Stimulated activated CD8-positive, alpha-beta memory T cell treated with anti-CD3 and anti-CD28 coated beads, Interleukin-4, amount 100 ng/mL, for 4 hours (primary cell): ENCODE measurements at places on chromosomes 16 and 17.

GRCh38 chr16:82987767-82988166, 361.0 kb downstream of the CDH13 start:
- no peak for DNase-seq

- DNase-seq, result no peak
Measured at GRCh38 chr17:41369713-41370112, at the start of gene KRT33B. KRT33B (minus strand) TSS chr17:41369813; CDS start chr17:41369750, 63 bp downstream.

DNA sequence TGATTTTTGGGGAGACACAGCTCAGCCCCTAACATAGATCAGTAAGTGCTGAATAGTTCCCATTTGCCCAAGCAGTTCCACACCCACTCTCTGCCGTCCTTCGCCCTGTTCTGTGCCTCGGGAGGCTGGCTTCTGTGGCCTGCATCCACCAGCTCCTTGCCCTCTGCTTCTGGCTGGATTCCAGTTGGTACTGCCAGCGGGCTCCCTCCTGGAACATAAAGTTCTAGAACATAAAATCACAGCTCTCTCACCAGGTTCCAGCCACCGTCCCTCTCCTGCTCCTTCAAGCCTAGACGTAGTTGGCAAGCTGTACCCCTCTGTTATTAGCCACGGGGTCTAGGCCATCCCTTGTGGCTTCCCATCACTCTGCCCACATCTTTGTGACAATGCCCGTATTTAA, 3.9 kb upstream of the MRPS23 start:
- no peak for DNase-seq

- DNase-seq, result no peak
Measured at GRCh38 chr17:77542011-77542410, 401.2 kb downstream of the SEC14L1 start.

GRCh38 chr17:30378241-30378824, 394 bp upstream of the CPD start:
- DNase-seq, result no peak

DNA sequence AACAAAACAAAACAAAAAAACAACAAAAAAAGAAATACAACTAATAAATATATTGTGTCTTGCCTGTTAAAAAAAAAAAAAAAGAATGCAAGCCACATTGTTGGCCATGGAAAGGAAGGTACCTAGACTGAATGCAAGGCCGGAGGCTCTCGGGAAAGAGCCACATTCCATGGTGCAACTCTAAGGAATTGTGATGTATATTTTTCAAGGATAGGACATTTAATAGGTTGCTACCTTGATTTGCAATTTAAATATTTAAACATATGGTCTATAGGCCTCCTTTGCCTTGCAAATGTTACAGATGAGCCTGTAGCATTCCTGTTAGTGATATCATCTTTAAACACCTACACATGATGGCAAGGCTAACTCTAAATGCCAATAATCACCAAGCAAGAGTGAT, 650.9 kb downstream of the TOX3 start:
- DNase-seq, result no peak

- no peak for DNase-seq
Measured at GRCh38 chr17:1607971-1608320, 20.7 kb downstream of the SLC43A2 start.

DNA sequence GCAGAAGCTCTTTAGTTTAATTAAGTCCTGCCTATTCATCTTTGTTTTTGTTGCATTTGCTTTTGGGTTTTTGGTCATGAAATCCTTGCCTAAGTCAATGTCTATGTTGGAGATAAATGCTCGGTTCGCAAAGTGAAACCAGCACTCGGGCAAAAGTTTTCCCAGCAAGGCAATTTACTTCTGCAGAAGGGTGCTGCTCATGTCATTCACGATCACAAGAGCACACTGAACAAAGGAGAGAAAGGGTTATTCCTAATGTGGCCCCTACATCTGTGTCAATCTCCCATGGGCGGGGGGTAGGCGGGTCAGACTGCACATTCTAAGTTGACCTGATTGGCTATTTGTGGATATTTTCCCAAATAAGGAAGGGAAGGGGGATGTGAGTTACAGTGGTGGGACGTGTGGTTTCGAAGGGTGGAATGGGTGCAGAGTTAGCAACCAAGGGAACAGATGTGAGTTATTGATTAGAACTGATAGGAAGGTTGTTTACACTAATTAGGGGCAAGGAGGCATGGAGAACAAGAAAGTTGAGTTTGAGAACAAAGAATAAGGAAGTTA, 23.0 kb downstream of the ATF7IP2 start:
- DNase-seq, result no peak

DNA sequence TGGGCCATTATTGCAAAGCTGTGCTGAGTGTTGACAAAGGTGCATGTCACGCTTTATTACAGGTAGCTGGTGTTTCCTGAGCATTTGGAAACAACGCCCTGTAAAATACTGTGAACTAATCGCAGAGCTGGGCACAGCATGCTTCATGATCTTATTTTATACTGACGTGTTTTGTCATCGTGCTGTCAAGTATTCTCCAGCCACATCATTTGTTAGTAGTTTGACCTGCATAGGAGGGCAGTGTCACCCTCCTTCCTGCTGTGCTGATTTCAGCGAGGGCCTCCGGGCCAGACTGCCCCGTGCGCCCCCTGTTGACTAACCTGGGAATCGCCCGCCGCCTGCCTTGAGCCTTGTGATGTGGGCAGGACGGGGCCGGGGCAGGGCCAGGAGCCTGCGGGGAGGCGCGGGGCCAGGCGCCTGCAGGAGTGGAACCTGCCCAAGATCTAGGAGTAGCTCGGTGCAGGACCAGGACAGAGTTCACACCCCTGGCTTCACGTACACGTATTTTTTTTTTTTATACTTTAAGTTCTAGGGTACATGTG, 820.7 kb downstream of the KCNJ18 start:
- DNase-seq, result no peak

- no peak for DNase-seq
Measured at GRCh38 chr17:82048571-82048971, 3.0 kb downstream of the RFNG start.

- DNase-seq, result no peak
Measured at GRCh38 chr17:37614391-37614790, 5.2 kb upstream of the SYNRG start.

GRCh38 chr16:50416388-50416787, 47.6 kb upstream of the BRD7 start:
- DNase-seq, result no peak

DNA sequence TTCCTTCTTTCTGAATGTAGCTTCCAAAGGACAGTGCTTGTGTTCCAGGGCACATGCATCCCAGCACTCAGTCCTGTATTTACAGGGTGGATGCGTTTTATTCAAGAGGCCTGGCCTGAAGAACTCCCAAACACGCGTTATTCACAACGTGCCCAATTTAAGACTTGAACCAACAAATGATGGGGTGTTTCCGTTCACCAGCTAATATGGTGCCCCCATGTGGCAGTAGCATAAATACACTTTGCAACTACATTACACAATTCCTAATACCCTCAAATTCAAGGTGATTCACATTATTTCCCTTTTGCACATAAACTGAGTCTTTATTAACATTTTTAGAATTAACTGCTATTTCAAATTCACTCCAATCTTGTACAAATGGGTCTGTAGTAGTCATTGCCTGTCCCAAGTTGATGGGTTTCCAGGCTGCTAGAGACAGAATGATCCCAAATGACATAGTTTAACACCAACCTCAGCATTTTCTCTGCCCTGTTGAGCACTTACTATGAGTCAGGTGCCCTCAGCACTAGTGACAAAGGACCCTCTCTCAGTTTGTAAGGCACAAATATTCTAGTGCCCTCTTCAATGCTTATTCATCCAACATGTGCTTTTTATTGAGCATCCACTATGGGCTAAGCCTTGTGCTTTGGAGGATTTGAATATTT, 26.9 kb downstream of the HSD17B2 start:
- no peak for DNase-seq

DNA sequence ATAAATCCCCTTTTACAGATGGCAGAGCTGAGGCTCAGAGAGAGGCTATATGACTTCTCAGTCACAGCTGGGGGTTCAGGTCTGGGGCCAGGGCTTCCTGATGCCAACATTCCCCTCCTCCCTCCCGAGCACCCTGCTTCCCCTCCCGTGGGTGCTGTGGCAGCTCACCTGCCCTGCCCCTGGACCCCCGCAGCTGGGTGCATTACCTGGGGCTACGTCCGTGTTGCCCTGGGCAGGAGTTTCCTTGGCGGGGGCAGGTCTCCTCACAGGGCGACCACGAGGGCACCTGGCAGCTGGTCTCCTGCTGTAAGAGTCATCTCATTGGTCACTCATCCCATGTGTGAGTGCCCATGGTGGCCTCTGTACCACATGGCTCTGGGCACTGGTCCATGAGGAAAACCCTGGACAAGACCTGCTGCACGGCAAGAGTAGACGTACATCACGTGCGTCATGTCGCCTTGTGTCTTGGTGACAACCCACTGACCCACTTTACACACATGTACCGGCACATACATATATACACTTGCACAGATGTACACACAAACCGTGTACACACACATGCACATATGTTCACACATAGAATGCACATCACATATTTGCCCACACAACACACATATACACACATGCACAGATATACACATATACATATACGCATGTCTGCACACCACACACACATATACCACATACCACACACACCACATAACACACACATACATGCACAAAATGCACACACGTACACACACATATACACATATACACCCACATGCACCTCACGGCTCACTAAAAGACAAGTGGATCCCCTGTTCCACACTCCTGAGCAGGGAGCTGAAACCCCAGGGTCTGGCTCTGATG, 134.0 kb downstream of the FOXL1 start:
- no peak for DNase-seq

GRCh38 chr16:11263737-11264136, 5.4 kb downstream of the TNP2 start:
- DNase-seq, result no peak

- no peak for DNase-seq
Measured at GRCh38 chr17:74521701-74522201, 9.5 kb downstream of the CD300LB start.

- no peak for DNase-seq
Measured at GRCh38 chr16:51508490-51509212, 357.6 kb upstream of the SALL1 start.

GRCh38 chr17:77280304-77281121, 139.7 kb downstream of the SEC14L1 start:
- no peak for DNase-seq

- no peak for DNase-seq
Measured at GRCh38 chr17:37197336-37197735, 178.4 kb upstream of the C17orf78 start.

DNA sequence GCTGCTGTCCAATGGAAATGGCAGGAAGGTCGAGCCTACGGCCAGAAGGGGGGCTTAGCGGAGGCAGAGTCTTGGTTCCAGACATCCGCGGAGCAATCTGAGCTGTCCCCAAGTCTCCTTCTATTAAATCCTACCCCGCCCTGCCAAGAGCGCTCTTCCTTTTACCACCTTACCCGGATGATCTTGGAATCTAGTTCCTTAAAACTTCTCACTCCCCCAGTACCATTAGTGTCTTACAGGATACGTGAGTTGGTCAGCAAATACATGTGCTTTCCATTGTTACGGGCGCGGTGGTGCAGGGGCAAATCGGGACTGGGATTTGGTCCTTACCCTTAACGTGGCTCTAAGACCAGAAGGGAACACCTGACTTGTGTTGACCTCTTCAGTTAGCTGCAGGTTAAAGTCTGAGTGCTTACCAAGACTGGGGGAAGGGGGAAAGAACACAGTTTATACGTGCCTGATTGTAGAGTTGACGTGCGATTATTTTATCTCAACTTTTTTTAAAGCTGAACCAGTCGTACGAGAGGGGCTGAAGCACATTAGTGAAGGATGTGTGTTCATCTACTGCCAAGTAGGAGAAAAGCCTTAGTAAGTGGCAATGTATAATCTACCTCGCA, 495 bp downstream of the TXNDC17 start:
- no peak for DNase-seq

DNA sequence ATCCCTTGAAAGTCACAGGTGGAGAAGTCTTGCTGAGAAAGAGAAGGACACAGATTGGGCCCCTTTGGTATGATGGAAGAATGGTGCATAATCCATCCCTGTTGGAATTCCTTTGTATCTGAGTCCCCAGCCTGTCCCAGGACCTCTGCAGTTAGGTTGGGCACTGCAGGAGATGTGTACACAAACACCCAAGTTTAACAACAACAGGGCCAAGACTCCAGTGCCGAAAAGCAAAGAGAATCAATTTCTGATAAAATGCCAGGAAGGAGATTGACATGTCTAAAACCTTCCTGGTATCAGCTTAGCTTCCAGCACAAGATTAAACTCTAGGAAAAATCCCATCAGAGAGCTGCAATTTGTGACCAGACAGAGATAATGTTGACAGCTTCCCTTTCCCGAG, 32.9 kb downstream of the KATNIP start:
- DNase-seq, result no peak

DNA sequence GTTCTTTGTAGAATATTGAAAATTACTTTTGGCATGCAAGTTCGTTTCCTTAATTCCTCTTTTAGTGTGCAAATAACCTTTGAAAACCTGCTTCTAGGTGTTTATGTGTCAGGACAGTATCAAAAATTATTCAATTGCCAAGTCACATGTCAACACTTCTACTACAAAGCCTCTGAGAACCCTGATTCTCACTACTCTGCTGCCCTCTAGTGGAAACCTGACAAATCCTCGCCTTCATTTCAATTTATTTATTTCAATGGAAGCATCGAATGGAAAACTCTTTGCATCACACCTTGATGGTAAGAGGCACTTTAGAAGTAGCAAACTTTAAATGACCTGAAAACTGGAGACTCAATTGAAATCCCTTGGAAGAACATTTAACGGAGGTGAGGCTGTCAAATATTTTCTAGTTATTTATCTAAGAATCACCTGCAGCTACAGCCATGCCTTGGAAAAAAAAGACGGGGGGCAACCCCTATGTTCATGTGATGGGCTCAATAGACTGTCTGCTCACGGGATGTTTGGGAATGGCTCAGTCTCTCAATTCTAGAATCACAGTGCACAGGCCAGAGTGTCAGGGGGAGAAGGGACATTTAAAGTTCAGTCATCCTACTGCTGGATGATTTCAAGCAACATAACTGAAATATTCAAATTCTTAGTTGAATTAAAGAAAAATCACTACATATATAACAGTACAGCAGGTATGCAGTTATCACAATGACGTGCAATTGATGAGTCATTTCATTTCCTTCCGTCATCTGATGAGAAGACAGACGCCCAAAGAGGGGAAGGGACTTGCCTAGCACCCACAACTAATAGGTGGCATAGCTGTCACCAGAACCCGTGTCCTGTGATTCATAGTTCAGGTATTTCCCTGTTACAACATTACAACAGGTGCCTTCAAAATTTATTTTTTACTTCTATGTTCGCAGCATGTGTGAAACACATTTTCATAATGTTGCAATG, 563.9 kb downstream of the TOX3 start:
- no peak for DNase-seq
